Urinary bladder (tissue), 4 donors: ENCODE measurements at places on chromosomes 11 and 22. TPM values are rescaled to one million over a fixed set of nuclear protein-coding genes. Genes with fewer than 3 reads are reported as not detected.

GRCh38 chr11:125957618-125958332, 11.9 kb downstream of the VSIG10L2 start:
- no peak for DNase-seq

DNA sequence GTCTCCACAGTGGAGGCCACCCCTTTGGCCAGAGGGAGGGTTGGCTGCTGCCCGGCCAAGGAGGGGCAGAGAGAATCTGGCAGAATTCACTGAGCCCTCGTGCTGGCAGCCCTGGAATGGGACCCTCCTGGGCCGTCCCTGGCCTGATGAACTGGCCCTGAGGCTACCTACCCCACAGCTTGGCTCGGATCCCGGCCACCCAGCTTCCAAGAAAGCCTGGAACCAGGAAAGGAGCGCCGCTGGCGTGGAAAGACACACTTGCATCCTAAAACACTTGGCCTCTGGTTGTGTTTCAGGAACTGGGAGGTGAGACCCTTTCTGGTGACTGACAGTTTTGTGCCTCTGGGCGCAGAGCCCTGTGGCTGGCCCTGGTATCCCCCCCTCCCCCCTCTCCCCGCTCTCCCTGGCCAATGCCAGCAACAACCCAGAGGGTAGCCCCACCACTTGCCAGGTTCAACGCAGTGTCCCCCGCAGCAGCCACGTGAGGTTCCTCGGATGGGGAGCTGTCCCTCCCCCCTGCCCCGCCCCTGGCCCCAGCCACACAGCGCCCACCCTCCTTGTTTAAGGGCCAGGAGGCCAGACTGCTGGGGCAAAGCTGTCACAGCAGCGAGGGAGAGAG, 693 bp downstream of the NFAM1 start:
- no peak for DNase-seq

DNA sequence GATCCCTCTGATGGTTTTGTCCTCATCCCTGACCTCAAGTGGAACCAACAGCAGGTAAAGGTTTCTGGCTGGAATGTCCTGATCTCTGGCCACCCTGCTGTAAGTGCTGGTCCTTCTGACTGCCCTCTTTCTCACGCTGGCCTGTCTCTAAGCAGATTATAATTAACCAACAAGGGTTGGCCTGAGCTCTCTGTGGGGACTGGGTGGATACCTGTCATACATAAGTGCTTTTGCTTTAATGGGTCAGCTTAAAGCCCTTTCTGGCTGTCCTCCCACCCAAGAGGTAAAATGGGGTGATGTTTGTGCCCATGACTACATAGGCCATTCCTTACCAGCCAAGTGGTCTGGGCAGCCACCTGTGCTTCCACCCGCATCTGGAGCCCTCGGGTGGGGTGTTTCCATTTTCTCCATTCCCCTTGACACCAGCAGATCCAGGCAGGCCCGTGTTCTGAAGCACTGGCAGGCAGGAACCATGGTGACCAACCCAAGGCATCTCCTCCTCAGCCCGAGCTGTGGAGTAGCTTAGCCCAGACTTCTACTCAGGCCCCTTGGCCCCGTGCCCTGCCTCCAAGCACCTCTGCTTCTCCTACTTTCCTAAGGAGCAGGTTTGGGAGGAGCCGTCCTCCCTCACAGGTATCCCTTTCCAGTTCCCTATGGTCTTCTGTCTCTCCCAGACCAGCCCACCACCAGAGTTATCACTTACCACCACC, 17.0 kb upstream of the ST3GAL4 start:
- no peak for DNase-seq

GRCh38 chr11:640021-640706, 3.1 kb downstream of the DRD4 start:
- DNase-seq = no peak

SLC22A12 gene
- not detected for polyA plus RNA-seq

RIMBP3C gene
- not detected for polyA plus RNA-seq

NUP160 gene
- polyA plus RNA-seq = 18.8 TPM
